ENCODE measurements at places on chromosomes 11 and 22. TPM values are rescaled to one million over a fixed set of nuclear protein-coding genes. Genes with fewer than 3 reads are reported as not detected.

Gene DRICH1
- not detected for total RNA-seq

Gene IGSF9B
- total RNA-seq = under 0.01 TPM

Gene PAX6
- not detected for total RNA-seq

Gene GDPD4
- not detected for total RNA-seq

Gene APOC3
- total RNA-seq = not detected

Gene PDGFB
- total RNA-seq = 1.1 TPM

Gene NR1H3
- 19.6 TPM for total RNA-seq

Gene FIBP
- total RNA-seq = 212 TPM

Gene TMEM191B
- total RNA-seq = 0.77 TPM

Gene OR2AG2
- under 0.01 TPM for total RNA-seq

Gene MUC5B
- not detected for total RNA-seq

Gene RAG1
- total RNA-seq = 0.38 TPM

Gene GPHA2
- total RNA-seq = not detected

Gene SCN2B
- total RNA-seq = not detected

Gene OR8G5
- total RNA-seq = not detected

Gene OOSP2
- total RNA-seq = not detected

Gene CASTOR1
- total RNA-seq = 6.3 TPM

Gene RNF214
- 6.8 TPM for total RNA-seq

Gene OR5P2
- total RNA-seq = not detected

Gene SYCE3
- not detected for total RNA-seq

Gene KCNJ11
- under 0.01 TPM for total RNA-seq

Gene OR4A16
- total RNA-seq = not detected

Gene GSTT2
- total RNA-seq = 0.56 TPM

Gene DPAGT1
- total RNA-seq = 20.3 TPM

Gene AMPD3
- total RNA-seq = 2.7 TPM

Gene CDC45
- 38.7 TPM for total RNA-seq

Gene PLAAT5
- total RNA-seq = not detected

Gene MUS81
- 48.7 TPM for total RNA-seq

Gene UPK3A
- total RNA-seq = not detected

Gene TBX10
- total RNA-seq = not detected

Gene NADSYN1
- total RNA-seq = 137 TPM

Gene ANO9
- total RNA-seq = not detected

Gene MOB2
- total RNA-seq = 18.9 TPM

Gene RFPL3
- total RNA-seq = not detected

Gene NEFH
- under 0.01 TPM for total RNA-seq

Gene FAT3
- 5.0 TPM for total RNA-seq

Gene C11orf42
- not detected for total RNA-seq

Gene TMPRSS4
- total RNA-seq = not detected

Gene MMP12
- total RNA-seq = not detected

All from regular cardiac myocyte (primary cell).